ENCODE measurements at places on chromosomes 12 and 14.

DNA sequence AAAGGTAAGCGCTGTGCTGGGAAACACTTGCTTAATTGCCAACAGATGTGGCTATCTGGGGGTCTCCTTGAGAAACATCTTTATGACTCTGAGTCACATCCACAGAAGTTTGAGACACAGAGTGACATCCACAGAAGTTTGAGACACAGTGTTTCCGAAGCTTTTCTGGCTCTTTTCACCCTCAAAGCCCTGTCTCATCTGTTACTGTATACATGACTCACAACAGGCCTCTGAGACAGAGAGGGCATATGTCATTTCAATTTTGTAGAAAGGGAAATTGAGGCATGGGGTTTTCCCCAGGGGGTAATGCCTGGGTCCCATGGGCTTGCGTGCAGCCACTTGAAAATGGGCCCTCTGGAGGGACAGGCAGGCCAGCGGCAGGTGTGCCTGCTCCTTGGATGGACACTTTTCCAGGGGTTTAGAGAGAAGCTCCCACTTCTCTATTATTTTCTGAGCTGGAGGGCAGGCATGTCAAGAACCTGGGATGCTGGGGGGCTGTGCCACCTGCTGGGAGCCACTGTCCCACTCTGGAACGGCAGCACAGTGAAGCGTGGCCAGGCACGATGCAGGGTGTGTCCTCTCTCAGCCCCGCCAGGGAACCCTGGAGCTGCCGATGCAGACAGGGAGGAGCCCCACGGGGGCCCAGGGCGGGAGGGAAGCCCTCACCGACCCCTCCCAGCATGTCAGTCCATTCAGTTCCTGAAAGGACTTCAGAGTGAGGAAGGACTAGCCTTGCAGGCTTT, 111.3 kb upstream of the FKBP4 start:
- DNase-seq = no peak

GRCh38 chr14:33592297-33592696, 358.6 kb downstream of the EGLN3 start:
- DNase-seq = no peak

DNA sequence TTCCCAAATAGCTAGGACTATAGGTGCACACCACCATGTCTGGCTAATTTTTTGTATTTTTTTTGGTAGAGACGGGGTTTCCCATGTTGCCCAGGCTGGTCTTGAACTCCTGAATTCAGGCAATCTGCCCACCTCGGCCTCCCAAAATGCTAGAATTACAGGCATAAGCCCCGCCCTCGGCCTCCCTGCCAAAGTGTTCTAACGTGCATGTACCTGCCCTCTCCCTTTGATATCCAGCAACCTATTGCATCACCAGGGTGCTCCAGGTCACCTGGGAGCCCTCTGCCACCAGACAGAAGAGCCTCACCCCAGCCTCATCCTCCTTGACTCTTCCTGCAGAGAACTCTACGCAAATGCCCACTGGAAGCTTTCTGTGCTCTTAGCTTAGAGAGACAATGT, 2.2 kb upstream of the EML1 start:
- no peak for DNase-seq

DNA sequence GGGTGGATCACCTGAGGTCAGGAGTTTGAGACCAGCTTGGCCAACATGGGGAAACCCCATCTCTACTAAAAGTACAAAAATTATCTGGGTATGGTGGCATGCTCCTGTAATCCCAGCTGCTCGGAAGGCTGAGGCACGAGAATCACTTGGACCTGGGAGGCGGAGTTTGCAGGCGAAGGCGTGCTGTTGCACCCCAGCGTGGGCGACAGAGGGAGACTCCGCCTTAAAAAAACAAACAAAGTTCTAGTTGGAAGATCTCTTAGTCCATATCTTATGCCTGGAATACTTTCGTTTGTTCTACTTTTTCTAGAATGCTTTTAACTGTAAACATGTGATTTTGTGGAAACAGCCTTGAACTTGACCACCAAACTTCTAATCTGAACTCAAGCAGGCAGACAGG, 38.7 kb downstream of the PPHLN1 start:
- no peak for DNase-seq

- no peak for DNase-seq
These were observed 41.3 kb downstream of the ELK3 start for GRCh38 chr12:96235484-96235826.

GRCh38 chr14:83151571-83151970, 1617.9 kb upstream of the SEL1L start:
- DNase-seq = no peak

- no peak for DNase-seq
These were observed 15.0 kb downstream of the MDM1 start for GRCh38 chr12:68317047-68317667.

GRCh38 chr14:54486685-54487084, 2.1 kb downstream of the GMFB start:
- no peak for DNase-seq

DNA sequence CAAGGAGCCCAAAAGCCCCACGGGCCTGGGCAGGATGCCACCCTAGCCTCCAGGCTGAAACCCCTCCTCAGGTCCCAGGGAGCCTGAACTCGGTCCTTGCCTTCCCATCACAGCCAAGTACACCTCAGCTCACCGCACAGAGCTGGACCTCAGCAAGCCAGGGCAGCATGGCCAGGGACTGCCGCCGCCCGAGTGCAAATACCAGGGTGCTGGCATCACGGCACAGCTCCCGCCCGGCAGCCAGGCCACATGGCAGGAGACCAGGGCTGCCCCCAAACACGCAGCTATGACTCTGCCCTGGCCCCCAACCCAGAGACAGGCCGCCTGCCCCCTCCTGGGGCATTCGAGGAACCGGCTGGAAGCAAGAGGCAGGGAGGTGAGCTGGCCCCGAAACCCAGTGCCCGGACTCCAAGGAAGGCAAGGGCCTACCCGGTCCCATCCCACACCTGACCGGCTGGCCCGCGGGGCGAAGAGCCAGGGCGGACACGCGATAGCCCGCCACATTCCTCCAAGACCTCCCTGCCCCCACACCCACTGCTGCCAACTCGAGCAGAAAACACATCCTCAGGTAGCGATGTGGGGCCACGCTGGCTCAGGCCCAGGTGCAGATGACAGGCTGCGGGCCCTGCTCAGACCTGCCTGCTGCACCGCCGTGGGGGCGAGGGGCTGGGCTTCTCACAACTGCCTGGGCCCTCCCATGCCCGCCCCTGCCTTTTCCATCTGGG, 2.7 kb downstream of the JAG2 start:
- DNase-seq = no peak

DNA sequence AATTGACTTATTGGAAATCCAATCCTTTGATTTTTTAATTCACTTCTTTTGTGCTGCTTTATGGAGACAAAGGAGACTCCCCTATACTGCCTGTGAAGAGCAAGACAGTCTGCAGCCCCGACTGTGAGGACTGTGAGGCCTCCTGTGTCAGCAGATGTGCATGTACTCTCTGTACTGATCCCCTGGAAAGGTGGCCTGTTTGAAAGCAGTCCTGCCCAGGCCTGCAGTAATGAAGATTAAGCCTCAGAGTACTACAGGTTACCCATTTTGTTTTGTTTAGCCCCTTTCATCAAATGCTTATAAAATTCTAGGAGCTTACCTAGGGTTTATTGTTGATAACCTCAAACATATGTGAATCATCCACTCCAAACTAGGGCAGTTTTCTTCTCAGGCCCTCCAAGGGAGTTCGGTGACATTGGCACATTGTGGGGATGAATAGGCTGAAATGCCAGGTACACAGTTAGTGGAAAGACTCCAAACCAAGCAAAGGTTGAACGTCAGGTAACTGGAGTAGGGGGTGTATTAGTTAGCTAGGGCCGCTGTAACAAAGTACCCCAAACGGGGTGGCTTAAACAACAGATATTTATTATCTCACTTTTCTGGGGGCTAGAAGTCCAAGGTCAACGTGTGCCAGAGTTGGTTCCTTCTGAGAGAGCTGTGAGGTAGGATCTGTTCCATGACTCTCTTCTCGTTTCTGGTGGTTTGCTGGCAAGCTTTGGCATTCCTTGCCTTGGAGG, 208.7 kb upstream of the BCL2L14 start:
- DNase-seq = no peak

- no peak for DNase-seq
These were observed 186.2 kb upstream of the C14orf180 start for GRCh38 chr14:104393199-104393897.

DNA sequence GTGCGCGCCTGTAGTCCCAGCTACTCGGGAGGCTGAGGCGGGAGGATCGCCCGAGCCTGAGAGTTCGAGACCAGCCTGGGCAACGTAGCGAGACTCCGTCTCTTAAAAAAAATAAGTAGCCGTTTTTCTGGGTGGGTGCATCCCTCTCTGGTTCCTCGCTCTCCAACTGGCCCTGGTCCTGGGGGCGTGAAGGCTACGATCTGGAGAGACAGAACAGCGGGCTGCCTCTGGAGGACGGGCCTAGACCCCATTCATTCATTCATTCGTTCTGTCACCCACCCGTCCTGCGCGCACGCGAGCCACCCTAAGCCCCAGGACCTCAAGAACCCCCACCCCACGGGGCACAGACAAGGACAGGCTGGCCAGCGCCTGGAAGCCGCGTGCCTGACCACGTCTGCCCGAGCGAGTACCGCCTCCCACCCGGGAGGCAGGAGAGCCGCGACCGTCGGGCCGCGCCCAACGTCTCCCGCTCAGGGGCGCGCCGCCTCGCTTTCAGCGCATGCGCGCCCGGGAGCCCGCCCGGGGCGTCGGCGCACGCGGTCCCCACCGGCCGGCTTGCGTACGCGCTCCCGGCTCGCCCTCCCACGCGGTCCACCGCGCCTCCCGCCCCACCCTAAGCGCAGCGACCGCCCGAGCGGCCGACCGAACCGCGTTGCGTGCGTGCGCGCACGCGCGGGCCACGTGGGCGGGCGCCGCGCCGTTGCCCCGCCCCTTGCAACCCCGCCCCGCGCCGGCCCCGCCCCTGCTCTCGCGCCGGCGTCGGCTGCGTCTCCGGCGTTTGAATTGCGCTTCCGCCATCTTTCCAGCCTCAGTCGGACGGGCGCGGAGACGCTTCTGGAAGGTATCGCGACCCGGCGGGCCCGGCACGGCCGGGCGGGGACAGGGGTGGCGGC, at the start of gene RAN:
TSS of gene RAN (plus strand) at position 781 of the 893 bp plus-strand sequence. CDS start 528 bp downstream, outside the sequence.
- DNase-seq = peak; percentile 91

DNA sequence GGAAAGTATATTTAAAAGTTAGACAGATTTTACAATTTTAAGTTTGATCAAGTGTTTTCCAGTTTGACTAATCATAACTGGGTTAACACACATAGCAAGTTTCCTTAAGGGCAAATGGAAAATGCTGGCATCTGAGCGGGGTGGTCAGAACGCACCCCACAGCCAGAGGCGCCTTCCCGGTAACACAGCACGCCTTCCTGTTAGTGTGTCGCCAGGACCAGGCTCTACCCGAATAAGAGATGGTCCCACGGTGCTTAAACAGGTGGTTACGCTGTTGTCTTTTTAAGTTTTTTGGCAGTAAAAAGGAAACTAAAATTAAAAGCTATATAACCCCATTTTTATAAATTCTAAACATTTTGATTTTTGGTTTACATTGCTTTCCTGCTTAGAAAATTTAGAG, 28.0 kb downstream of the BDKRB1 start:
- DNase-seq = no peak

GRCh38 chr14:85071447-85071846, 458.5 kb upstream of the FLRT2 start:
- no peak for DNase-seq

DNA sequence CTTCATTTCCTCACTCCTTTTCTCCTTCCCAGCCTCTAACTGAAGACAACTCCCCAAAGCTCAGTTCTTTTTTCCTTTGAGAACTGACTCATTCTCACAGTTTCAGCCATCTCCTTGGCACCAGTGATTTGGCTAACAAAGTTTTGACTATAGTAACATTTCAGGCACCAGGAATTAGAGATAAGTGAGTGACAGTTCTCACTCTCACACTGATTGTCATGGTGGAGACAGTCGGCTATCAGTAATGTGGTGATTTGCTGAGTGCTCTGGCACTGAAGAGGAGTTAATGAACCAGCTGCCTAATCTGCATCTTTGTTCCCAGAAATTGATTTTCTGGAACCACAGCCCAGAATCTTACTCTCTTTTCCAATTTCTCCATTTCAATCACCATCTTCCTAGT, 29.5 kb downstream of the HELB start:
- DNase-seq = no peak

DNA sequence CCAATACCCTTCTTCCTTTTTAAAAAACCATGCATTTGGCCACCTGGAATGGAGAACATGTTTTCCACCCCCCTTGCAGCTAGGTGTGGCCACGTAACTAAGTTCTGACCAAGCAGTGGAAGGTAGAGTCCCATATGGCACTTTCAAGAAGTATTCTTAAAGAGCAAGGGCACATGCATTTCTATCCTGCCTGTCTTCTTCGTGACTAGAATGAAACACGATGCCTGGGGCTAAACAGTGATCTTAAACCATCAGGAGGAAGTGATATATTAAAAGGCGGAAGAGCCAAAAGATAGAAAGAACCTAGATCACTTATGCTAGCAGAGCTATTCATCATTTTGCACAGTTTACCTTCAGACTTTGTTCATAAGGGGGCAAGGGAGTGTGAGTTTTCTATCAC, 16.0 kb upstream of the DDX11 start:
- DNase-seq = no peak

DNA sequence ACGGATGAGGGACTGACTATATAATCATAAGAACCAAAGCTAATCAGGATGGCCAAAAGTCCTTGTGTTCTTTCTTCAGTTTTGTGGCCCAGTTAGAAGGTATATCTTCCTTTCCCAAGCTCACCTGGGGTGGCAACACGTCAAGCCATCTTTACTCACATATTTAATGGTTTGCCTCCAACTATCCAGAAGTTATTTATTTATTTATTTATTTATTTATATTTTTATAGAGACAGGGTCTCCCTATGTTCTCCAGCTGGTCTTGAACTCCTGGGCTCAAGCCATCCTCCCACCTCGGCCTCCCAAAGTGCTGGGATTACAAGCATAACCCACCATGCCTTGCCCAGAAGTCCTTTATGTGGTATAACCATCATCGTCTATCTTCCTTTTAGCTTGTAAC, 11.8 kb upstream of the SP7 start:
- no peak for DNase-seq

GRCh38 chr12:100017056-100017455, 32.3 kb upstream of the ANKS1B start:
- no peak for DNase-seq

GRCh38 chr14:75979071-75979571, 2.7 kb downstream of the TGFB3 start:
- DNase-seq = no peak

GRCh38 chr12:131991816-131992430, 42.2 kb downstream of the EP400 start:
- no peak for DNase-seq

DNA sequence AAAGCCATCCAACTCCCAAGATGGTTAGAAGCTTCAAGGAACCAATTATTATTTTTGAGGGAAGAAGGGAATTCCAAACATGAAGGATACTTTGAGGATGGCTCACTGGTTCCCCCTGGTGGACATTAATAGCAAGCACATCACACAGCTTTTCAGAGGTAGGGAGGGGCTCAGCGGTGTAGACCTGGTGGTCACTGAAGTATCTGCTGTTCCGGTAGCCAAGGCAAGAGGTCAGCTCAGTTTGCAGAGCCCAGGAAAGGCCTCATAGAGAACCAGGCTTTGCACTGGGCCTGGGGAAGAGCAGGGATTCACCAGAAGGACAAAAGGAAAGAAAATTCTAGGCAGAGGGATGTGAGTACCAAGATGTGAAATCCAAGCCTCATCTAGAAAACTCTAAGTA, 118.7 kb downstream of the KSR2 start:
- no peak for DNase-seq

- DNase-seq = no peak
These were observed 4.3 kb upstream of the OTX2 start for GRCh38 chr14:56814519-56814959.
